Calu3 (cell line): ENCODE measurements at places on chromosomes 2 and 18. TPM values are rescaled to one million over a fixed set of nuclear protein-coding genes. Genes with fewer than 3 reads are reported as not detected.

- no peak overlapping the region for H3K27ac ChIP-seq
- DNase-seq: no peak
- H3K4me1 ChIP-seq: peaks cover 8% of the 10 kb centered on the region
Observed at GRCh38 chr2:196851088-196851487, 41.9 kb upstream of the C2orf66 start.

DNA sequence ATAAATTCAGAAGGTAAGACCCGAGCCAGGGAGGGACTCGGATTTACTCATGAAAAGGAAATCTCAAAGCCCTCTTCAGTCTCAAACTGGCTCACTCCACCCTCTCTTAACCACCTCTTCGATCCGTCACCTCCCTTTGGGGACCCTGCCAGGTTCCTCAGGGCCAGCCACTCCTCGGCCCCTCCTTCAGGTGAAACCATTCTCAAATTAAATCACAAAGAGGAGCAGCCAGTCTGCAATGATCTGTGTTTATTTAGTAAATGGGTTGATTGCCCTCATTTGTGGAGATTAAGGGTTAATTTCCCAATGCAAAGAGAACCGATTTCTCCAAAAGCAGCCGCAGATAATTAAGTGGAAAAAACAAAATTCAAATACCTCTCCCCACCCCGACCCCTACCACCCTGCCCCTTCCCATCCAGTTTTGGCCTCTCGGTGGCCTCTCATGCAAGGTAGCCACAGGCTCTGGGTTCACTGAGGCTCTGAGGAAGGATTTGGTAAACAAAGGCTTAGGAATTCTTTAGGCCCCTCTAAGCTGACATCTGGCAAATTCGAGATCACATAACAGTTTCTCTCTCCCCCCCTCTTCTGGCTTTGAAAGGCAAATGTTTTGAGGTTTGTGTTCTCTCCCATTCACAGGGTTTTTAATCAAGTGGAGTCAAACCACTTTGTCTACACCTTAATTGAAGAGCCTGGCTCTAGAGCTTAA, 10.3 kb upstream of the FZD7 start:
- H3K27ac ChIP-seq: no peak overlapping the region
- H3K27me3 ChIP-seq: peaks cover 55% of the 10 kb centered on the region
- H3K4me1 ChIP-seq: no peaks in the 10 kb centered on the region
- H3K36me3 ChIP-seq: no peaks in the 10 kb centered on the region
- no peak overlapping the region for H3K4me3 ChIP-seq

- DNase-seq: no peak
- no peak overlapping the region for H3K4me3 ChIP-seq
- H3K4me1 ChIP-seq: no peaks in the 10 kb centered on the region
- no peak overlapping the region for H3K27ac ChIP-seq
Observed at GRCh38 chr2:86213056-86213455, 13.8 kb downstream of the MRPL35 start.

DNA sequence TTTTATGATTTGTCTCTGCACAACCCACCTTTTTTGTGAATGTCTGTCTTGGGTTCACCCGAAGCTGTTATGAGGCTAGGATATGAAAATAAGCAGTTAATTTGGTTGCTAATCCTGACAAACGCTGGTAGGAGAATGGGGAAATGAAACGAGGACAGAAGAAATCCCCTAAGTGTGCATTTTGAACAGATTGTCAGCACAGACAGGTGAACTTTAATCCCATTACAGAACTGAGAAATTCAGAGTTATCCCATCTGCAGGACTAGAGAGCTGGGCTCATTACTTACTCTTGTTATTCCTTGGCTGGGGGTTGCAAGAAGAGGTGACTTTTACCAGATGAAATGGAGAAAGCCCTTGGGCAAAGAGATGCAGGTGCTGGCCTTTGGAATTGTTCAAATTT, 123.3 kb upstream of the NYAP2 start:
- H3K4me3 ChIP-seq: no peak overlapping the region
- no peak overlapping the region for H3K27ac ChIP-seq
- peaks cover 8% of the 10 kb centered on the region for H3K4me1 ChIP-seq
- no peaks in the 10 kb centered on the region for H3K36me3 ChIP-seq
- peaks cover 15% of the 10 kb centered on the region for H3K27me3 ChIP-seq

DNA sequence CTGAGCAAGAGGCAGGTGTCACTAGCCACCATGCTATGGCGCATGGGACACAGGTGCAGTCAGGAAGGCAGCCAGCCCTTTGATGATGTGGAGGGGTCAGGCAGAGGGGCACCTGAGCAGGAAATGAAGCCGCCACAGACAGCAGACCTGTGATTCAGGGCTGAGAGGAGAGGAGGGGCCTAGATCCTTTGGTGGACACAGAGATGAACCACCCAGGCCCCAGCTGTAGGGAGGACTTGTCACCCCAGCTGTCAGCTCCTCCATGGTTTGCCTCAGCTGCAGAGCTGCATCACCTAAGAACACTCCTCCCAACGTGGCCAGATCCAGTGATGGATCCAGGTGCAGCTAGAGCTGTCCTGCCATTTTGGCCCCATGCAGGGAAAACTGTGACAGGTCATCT, 11.6 kb downstream of the ASB18 start:
- no peak for DNase-seq
- no peaks in the 10 kb centered on the region for H3K27me3 ChIP-seq
- H3K27ac ChIP-seq: no peak overlapping the region
- no peaks in the 10 kb centered on the region for H3K36me3 ChIP-seq
- H3K4me3 ChIP-seq: no peak overlapping the region

DNA sequence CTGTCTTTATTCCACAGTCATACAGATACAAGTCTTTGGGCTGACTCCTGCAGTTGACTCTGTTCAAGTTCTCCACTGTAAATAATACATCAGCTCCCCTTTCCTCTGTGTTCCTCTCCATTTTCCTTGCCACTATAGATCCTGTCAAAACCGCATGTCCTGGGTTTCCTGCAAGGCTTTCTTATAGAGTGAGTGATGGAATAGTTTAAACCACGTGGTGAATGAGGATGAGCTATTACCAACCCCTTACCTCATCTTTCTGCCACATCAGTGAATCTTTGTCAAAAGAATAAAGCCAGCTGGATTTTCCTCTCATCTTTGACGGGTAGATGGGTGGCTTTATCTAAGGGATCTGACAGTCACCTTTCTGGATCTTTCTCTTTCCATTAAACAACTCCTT, 3.9 kb upstream of the GALNT14 start:
- H3K27ac ChIP-seq: peak overlapping the region; percentile 39
- H3K4me1 ChIP-seq: peaks cover under 1% of the 10 kb centered on the region
- H3K27me3 ChIP-seq: peaks cover 61% of the 10 kb centered on the region
- peaks cover 14% of the 10 kb centered on the region for H3K36me3 ChIP-seq
- no peak overlapping the region for H3K4me3 ChIP-seq
- DNase-seq: no peak

DNA sequence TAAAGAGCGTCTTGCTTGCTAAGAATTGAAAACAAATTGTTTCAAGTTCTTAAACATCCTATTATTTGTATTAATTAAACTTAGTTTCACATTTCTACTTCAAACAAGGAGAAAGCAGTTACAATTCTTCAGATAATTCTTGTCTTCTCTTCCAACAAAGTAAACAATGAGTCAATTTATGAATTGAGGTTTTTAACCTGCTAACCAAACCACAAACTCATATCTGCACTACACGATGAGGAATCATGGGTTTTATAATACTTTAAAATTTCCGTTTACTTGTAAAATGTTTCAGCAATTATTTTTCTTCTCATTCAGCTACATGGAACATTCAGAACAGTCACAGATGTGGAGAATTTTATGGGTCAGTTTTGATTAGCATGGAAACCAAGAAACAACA, 114.2 kb downstream of the SPIRE1 start:
- peak overlapping the region; percentile 8 for H3K27ac ChIP-seq
- no peaks in the 10 kb centered on the region for H3K27me3 ChIP-seq
- peaks cover 61% of the 10 kb centered on the region for H3K4me1 ChIP-seq
- H3K4me3 ChIP-seq: no peak overlapping the region

DNA sequence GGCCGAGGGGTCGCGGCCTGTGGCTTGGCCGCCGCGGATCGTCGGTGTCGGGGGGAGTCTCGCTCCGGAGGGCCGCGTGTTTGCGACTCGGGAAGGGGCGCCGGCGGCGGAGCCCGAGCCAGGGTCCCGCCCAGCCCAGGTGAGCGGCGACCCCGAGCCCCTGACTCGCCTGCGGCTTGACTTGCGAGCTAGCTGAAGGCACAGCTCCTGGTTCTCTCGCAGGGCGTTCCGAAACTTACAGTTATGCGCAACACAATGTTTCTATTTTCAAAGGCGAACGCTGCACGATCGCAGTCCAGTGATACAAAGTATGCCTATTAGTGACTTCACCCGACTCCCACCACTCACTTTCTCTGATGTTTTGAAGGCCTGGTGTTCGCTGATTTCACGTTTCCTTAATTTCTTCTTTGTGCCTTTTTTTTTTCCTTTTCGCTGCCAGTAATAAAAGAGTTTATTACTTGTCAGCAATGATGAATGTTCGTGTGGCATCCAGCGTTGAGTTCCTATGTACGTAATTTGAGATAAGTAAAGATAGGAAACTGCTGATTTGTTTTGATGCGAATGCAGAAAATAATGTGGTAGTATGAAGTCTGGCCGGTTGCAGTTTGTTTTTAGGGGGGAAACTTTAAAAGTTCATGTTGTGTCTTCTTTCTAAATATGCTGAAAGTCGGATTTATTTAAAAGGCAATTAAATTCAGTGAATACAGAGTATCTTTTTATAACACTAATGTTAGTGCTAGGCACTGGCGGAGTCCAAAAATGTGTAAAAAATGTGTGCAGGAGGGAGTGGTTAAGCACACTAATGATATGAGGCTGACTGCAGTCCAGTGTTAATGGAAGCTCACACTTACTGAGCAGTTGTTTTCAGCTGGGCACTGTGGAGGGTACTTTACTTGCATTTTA, 706 bp downstream of the UBXN2A start:
- peak overlapping the region; percentile 19 for H3K27ac ChIP-seq
- H3K4me3 ChIP-seq: peak overlapping the region; percentile 75
- peaks cover 25% of the 10 kb centered on the region for H3K36me3 ChIP-seq
- DNase-seq: no peak
- peaks cover 8% of the 10 kb centered on the region for H3K27me3 ChIP-seq
- H3K4me1 ChIP-seq: peaks cover 41% of the 10 kb centered on the region

- peaks cover 13% of the 10 kb centered on the region for H3K4me1 ChIP-seq
- H3K27me3 ChIP-seq: no peaks in the 10 kb centered on the region
- peak; percentile 37 for DNase-seq
- peak overlapping the region; percentile 31 for H3K4me3 ChIP-seq
- H3K36me3 ChIP-seq: no peaks in the 10 kb centered on the region
Observed at GRCh38 chr2:153059338-153060052, 341.1 kb downstream of the ARL6IP6 start.

- H3K27me3 ChIP-seq: no peaks in the 10 kb centered on the region
- no peak for DNase-seq
- no peak overlapping the region for H3K27ac ChIP-seq
- no peaks in the 10 kb centered on the region for H3K4me1 ChIP-seq
Observed at GRCh38 chr2:61145990-61146389, 16.0 kb upstream of the C2orf74 start.

- peaks cover 75% of the 10 kb centered on the region for H3K36me3 ChIP-seq
- H3K4me1 ChIP-seq: peaks cover 60% of the 10 kb centered on the region
- peak overlapping the region; percentile 79 for H3K4me3 ChIP-seq
- H3K27ac ChIP-seq: peak overlapping the region; percentile 93
- no peak for DNase-seq
Observed at GRCh38 chr2:200382874-200383273, 76.4 kb downstream of the SPATS2L start.

The CNGA3 gene
- not detected in 2 replicates for total RNA-seq

The IL18RAP gene
- total RNA-seq: not detected in 2 replicates

The GPR35 gene
- 40.3 and 49.4 TPM in 2 replicates for total RNA-seq

The FOXI3 gene
- total RNA-seq: not detected in 2 replicates

The CCDC85A gene
- total RNA-seq: 2.6 and 3.0 TPM in 2 replicates
